Tongue (tissue), 3 donors: ENCODE measurements at places on chromosomes 7 and 10.
A peak's percentile ranks its signal among the peaks of the same experiment; 100 is the strongest.

- DNase-seq: peak; percentile 85
These were observed 53.0 kb upstream of the PPP1R17 start for GRCh38 chr7:31633894-31634494.

- DNase-seq: no peak
These were observed 124.2 kb downstream of the PPP1R3A start for GRCh38 chr7:113794573-113794972.

- DNase-seq: no peak
These were observed 64.7 kb downstream of the LRGUK start for GRCh38 chr7:134191876-134192275.

DNA sequence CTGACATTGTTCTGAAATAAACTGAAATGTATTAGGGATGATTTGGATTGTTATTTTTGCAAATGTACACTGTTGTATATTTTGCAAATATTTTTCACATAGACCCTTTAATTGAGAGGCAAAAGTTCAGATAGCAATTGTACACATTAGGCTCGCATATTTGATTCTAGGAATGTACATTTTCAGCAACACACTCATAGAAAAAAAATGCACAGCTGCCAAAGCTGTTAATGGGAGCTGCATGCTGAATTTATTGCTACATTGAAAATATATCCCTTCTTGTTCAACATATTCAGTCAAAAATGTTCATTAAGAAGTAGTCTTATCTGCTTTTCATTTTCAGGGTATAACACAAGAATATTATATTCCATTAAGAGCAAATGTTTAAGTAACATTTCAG lies 512.9 kb downstream of the ATRNL1 start:
- peak; percentile 56 for DNase-seq

GRCh38 chr7:53398566-53398965 lies 363.1 kb downstream of the POM121L12 start:
- no peak for DNase-seq

DNA sequence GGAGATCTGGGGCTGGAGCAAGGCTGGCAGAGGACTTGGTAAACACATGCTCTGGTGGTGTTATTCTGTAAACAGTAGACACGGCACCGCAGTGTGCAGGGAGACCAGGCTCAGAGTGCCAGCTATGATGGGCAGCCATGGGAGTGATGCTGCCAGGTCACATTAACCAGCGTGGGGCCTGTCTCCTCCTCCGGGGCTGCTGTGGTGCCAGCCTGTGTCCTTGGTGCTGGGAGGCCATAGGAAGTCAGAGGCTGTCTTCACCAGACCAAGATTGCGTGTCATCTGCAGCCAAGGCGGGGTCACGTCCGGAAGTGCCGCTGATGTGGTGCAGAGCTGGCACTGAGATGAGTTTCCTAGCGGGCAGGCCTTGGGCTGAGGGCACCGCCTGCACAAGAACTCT lies 236.0 kb downstream of the GLRX3 start:
- no peak for DNase-seq

GRCh38 chr10:5343561-5343960 lies 21.2 kb upstream of the UCN3 start:
- DNase-seq: no peak

- peak; percentile 91 for DNase-seq
These were observed at the start of gene MAP3K8 for GRCh38 chr10:30433730-30434272. MAP3K8 (plus strand) TSS chr10:30434184; CDS start chr10:30438939, 4,755 bp downstream.

DNA sequence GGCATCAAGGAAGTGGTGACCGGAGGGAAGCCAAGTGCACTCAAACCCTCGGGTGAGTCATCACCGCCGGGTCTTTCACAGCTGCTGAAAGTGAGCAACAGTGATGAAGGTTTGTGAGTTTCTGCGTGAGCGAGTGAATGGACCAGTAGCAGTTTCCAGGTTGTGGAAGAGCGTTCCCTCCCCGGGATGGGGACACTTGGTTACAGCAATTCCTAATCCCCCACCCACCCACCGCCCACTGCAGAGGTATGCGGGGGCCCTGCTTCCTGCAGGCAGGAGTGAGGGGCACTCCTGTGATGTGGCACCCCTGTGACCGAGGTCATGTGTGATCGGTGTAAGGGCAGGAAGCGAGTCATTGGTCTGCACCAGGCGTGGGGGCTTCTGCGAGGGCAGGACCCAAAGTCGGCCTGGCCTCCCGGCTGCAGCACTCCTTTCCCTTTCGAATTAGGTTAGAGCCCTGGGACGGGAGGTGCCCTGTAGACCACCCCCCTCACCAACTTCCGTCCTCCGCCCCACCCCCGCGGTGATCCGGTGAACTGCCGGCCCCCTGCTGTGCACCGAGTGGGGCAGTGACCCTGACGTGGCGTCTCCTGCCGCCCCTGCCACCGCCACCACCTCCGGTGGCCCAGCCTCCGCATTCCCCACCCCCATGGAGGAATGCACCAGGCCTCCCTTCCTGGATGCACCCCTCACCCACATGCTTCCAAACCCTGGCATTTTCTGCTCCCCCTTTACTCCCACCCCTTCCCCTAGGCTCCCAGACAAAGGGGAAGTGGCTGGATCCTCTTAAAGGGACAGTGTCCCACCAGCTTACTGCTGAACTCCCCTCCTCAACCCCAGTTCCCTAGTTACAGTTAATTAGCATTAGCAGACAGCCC lies 10.9 kb downstream of the LIMK1 start:
- peak; percentile 70 for DNase-seq

- peak; percentile 65 for DNase-seq
These were observed 314.9 kb upstream of the AUTS2 start for GRCh38 chr7:69283421-69283820.

- DNase-seq: no peak
These were observed 33.9 kb upstream of the SVIL start for GRCh38 chr10:29668628-29669027.

- DNase-seq: no peak
These were observed 71.3 kb downstream of the NRCAM start for GRCh38 chr7:108384716-108385483.

GRCh38 chr10:132154931-132155330 lies 31.8 kb upstream of the DPYSL4 start:
- DNase-seq: no peak

- peak; percentile 79 for DNase-seq
These were observed 19.1 kb upstream of the ARMS2 start for GRCh38 chr10:122435212-122435827.
